Breast epithelium (tissue), 4 donors: ENCODE measurements at places on chromosomes 6 and 20. TPM values are rescaled to one million over a fixed set of nuclear protein-coding genes. Genes with fewer than 3 reads are reported as not detected.

- H3K27ac ChIP-seq: no peak overlapping the region
- H3K36me3 ChIP-seq: no peaks in the 10 kb centered on the region
- H3K4me1 ChIP-seq: no peaks in the 10 kb centered on the region
- DNase-seq: no peak
- H3K27me3 ChIP-seq: no peaks in the 10 kb centered on the region
These were observed 100.9 kb upstream of the NFATC2 start for GRCh38 chr20:51643390-51643789.

- H3K4me3 ChIP-seq: no peak overlapping the region
- no peak overlapping the region for H3K27ac ChIP-seq
- DNase-seq: no peak
- no peaks in the 10 kb centered on the region for H3K27me3 ChIP-seq
- H3K36me3 ChIP-seq: no peaks in the 10 kb centered on the region
- no peaks in the 10 kb centered on the region for H3K4me1 ChIP-seq
These were observed 65.2 kb downstream of the RIN2 start for GRCh38 chr20:19823216-19823615.

DNA sequence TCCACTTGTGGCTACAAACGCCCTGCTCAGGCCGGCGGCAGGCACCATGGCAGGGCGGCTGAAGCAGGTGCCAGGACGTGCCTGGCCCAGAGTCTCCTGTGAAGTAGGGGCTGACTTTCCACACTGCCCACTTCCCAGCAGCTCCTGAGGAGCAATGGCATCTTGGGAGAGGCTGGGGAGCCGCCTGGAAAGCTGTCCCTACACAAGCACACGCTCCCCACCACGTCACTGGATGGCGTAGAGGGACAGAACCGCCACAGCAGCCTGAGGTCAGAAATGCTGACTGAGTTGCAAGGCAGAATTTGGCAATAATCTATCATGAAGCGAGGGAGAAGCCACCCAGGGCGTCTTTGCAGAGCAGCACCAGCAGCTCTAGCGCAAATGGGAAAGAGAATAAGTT is 86.3 kb downstream of the NINL start:
- no peaks in the 10 kb centered on the region for H3K36me3 ChIP-seq
- no peak overlapping the region for H3K27ac ChIP-seq
- H3K27me3 ChIP-seq: no peaks in the 10 kb centered on the region
- no peak for DNase-seq
- H3K4me3 ChIP-seq: no peak overlapping the region
- H3K4me1 ChIP-seq: no peaks in the 10 kb centered on the region

Gene PABPC1L
- 55.3 TPM for total RNA-seq

- H3K36me3 ChIP-seq: no peaks in the 10 kb centered on the region
- no peak for DNase-seq
- no peaks in the 10 kb centered on the region for H3K27me3 ChIP-seq
- H3K4me3 ChIP-seq: no peak overlapping the region
These were observed 753.9 kb downstream of the COL12A1 start for GRCh38 chr6:74451953-74452352.

DNA sequence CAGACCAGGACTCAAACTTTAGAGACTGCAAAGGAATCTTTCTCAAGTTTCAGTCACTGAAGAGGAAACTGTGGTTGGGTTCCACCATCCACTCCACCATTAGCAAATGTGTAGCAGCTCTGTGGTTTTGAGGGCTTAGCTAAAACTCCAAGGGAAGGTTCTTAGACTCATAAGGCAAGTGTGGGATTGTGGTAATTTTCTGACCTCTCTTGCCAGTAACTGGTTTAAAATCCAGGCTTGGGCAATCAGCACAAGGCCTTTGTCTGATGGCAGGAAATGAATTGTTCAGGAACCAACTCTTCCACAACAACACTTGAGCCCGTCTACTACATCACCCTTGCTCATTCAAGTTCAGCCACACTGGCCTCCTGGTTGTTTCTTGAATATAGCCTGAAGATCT is 68.6 kb upstream of the FBXL4 start:
- H3K4me3 ChIP-seq: no peak overlapping the region
- no peaks in the 10 kb centered on the region for H3K36me3 ChIP-seq
- no peak for DNase-seq
- no peak overlapping the region for H3K27ac ChIP-seq

- no peak overlapping the region for H3K4me3 ChIP-seq
- no peaks in the 10 kb centered on the region for H3K36me3 ChIP-seq
- H3K27ac ChIP-seq: no peak overlapping the region
- no peaks in the 10 kb centered on the region for H3K27me3 ChIP-seq
- DNase-seq: no peak
These were observed 12.8 kb downstream of the FKBP5 start for GRCh38 chr6:35675871-35676459.

DNA sequence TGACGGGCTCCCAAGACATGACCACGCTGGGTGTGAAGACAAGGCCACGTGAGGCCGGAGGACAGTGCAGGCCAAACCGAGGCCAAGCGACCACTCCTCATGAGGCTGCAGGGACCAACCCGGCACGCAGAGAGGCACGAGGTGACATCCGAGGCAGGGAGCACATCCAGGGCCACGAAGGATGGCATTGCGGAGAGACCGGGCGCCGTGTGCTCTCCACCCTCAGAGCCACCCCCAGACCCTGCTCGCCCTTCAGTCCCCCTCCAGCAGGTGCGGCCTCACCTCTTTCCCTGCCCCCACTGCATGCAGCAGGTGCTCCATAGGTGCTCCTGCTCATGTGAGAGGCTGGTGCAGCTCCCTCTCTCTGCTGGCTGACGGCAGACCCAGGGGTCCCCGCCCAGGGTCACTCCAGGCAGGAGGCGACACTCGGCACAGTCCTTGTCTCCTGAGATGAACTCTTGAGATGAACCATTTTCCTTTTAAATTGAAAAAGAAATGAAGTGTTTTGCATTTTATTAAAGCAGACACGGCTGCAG is 33.8 kb upstream of the CHRNA4 start:
- no peak for DNase-seq
- no peak overlapping the region for H3K27ac ChIP-seq
- no peaks in the 10 kb centered on the region for H3K36me3 ChIP-seq
- H3K4me1 ChIP-seq: no peaks in the 10 kb centered on the region

Gene PACSIN1
- total RNA-seq: 0.29 TPM

DNA sequence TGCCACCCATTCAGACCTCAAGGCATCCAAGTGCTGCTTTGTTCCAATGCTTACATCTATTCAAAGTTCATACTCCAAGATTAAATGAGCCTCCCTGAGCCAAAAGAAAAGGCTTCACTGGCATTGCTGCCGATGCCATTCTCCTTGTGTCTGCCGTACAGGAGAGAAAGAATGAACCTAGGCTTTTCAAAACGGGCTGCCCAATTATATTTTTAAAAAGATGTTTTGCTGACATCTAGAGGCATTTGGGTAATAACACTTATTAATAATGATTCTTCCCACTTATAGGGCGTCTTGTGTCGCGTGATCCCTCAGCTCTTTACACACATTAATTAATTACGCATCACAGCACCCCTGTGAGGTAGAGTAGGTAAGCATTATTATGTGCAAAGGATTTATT is 545.6 kb downstream of the PKHD1 start:
- no peak for DNase-seq
- H3K36me3 ChIP-seq: no peaks in the 10 kb centered on the region
- H3K27me3 ChIP-seq: no peaks in the 10 kb centered on the region
- no peak overlapping the region for H3K4me3 ChIP-seq
- no peak overlapping the region for H3K27ac ChIP-seq

- peaks cover 18% of the 10 kb centered on the region for H3K4me1 ChIP-seq
- no peaks in the 10 kb centered on the region for H3K36me3 ChIP-seq
- no peaks in the 10 kb centered on the region for H3K27me3 ChIP-seq
- no peak overlapping the region for H3K4me3 ChIP-seq
These were observed 133.3 kb upstream of the ARMC2 start for GRCh38 chr6:108714766-108715414.

Gene ATXN1
- total RNA-seq: 63.2 TPM

DNA sequence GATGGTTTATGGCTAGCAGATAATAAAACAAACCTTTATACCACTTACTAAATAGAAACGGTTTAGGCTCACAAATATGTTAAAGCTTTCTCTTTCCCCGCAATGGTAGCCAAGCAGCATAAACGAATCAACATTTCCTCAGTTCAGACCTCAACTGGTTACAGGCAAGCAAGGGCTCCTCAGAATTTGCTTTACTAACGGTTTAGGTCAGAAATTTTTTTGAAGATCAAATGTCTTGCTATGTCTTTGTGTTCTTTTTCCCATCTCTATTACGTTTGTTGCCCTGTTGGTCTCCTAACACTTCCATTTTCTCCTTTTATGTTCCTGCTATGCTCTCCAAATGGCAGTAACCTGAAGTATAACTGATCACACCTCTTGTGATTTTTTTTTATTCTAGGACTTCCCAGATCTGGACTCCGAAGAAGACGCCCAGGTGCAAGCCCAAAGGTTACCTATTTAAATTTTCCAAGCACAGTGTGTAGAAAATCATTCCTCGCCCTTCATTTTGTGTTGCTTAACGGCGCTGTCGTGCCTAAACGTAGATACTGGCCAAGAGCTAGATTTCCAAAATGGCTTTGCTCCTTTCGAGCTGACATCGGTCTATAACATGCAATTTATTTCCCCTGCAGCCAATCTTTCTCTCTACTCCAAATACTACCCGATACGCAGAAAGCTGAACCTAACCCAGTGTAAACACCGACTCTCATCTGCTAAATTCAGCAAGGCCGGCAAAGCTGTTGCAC is 717 bp upstream of the ASF1A start:
- DNase-seq: peak; percentile 34
- H3K27ac ChIP-seq: peak overlapping the region; percentile 84
- peak overlapping the region; percentile 96 for H3K4me3 ChIP-seq
- H3K4me1 ChIP-seq: peaks cover 20% of the 10 kb centered on the region

Gene TRIM40
- total RNA-seq: not detected

- no peaks in the 10 kb centered on the region for H3K4me1 ChIP-seq
- no peaks in the 10 kb centered on the region for H3K27me3 ChIP-seq
- H3K36me3 ChIP-seq: no peaks in the 10 kb centered on the region
- no peak overlapping the region for H3K4me3 ChIP-seq
- DNase-seq: no peak
These were observed 103.3 kb downstream of the TNFAIP3 start for GRCh38 chr6:137970368-137970767.

DNA sequence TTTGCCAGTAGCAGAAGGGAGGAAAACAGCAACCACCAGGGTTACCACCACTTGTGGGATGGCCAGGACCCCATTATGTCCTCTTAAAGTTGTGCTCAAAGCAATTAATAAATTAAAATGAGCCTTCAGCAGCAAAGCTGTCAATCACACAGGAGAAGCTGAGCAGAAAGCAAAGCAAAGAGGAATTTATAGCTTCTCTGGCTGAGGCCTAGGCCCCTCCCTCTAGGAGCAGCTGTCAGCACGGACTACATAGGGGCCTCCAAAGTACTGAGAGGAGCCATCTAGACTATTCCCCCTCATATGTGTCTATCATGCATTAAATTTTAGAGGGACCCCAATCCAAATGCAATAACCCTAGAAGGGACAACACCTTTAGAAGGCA is 6.4 kb downstream of the CCND3 start:
- DNase-seq: no peak
- no peaks in the 10 kb centered on the region for H3K27me3 ChIP-seq
- no peak overlapping the region for H3K4me3 ChIP-seq
- H3K27ac ChIP-seq: no peak overlapping the region

DNA sequence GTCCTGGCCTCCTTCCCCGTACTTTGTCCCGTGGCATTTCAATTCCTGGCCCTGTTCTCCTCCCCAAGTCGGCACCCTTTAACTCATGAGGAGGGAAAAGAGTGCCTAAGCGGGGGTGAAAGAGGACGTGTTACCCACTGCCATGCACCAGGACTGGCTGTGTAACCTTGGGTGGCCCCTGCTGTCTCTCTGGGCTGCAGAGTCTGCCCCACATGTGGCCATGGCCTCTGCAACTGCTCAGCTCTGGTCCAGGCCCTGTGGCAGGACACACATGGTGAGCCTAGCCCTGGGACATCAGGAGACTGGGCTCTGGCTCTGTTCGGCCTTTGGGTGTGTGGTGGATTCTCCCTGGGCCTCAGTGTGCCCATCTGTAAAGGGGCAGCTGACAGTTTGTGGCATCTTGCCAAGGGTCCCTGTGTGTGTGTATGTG is 58.5 kb downstream of the SRC start:
- peak overlapping the region; percentile 2 for H3K27ac ChIP-seq
- H3K4me1 ChIP-seq: no peaks in the 10 kb centered on the region
- no peaks in the 10 kb centered on the region for H3K27me3 ChIP-seq
- no peaks in the 10 kb centered on the region for H3K36me3 ChIP-seq
- H3K4me3 ChIP-seq: no peak overlapping the region
- no peak for DNase-seq

Gene ZSCAN23
- total RNA-seq: 1.1 TPM

- no peaks in the 10 kb centered on the region for H3K4me1 ChIP-seq
- peak overlapping the region; percentile 41 for H3K27ac ChIP-seq
- DNase-seq: no peak
- H3K27me3 ChIP-seq: no peaks in the 10 kb centered on the region
- no peaks in the 10 kb centered on the region for H3K36me3 ChIP-seq
These were observed 99.4 kb downstream of the HDGFL1 start for GRCh38 chr6:22668717-22669116.

- H3K4me1 ChIP-seq: no peaks in the 10 kb centered on the region
- H3K4me3 ChIP-seq: no peak overlapping the region
- H3K36me3 ChIP-seq: no peaks in the 10 kb centered on the region
- DNase-seq: no peak
- no peak overlapping the region for H3K27ac ChIP-seq
These were observed 19.1 kb upstream of the TMEM217 start for GRCh38 chr6:37277001-37277409.

Gene FGD2
- 11.5 TPM for total RNA-seq

Gene SPTLC3
- total RNA-seq: 11.1 TPM

DNA sequence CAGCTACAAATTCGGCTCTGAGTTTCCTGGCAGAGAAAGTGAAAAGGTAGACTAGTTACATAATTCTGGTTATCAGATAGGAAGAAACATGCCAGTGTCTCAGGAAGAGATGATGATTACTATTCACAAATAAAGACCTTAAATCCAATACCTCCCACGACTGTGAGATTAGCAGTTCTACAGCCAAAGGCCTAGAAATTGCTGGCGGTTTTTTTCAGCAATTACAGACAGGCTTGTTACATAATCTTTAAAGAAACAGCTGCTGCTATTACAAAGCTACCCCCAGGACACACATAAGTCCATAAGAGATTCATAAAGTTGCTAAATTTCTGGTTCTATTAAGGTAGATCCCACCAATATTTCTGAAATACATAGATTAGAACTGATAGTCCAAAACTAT is 40.2 kb downstream of the PIGU start:
- no peak overlapping the region for H3K27ac ChIP-seq
- DNase-seq: no peak
- no peaks in the 10 kb centered on the region for H3K4me1 ChIP-seq
- H3K36me3 ChIP-seq: no peaks in the 10 kb centered on the region
- H3K27me3 ChIP-seq: no peaks in the 10 kb centered on the region
- no peak overlapping the region for H3K4me3 ChIP-seq

Gene NHSL1
- 15.4 TPM for total RNA-seq
